ENCODE measurements at places on chromosomes 3 and 15. TPM values are rescaled to one million over a fixed set of nuclear protein-coding genes. Genes with fewer than 3 reads are reported as not detected.

DNA sequence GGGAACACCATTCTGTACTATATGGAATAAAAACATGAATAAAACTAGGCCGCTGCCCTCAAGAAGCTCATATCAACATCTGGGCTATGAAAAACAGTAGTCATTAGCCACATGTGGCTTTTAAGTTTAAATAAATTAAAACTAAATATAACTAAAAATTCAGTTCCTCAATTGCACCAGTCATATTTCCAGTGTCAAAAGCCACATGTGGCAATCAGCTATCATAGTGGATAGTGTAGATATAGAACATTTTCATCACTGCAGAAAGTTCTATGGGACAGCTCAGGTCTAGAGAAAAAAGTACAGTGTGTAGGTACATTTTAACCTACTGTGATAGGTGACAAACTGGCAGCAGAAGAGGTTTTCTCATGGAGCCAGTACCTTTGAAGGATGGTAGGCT lies 261.4 kb downstream of the FOXP1 start:
- H3K27me3 ChIP-seq = no peaks in the 10 kb centered on the region
- peaks cover 9% of the 10 kb centered on the region for H3K36me3 ChIP-seq
- peaks cover 20% of the 10 kb centered on the region for H3K4me1 ChIP-seq
- H3K4me3 ChIP-seq = no peak overlapping the region
- no peak for DNase-seq

CHL1 gene
- not detected for total RNA-seq

DNA sequence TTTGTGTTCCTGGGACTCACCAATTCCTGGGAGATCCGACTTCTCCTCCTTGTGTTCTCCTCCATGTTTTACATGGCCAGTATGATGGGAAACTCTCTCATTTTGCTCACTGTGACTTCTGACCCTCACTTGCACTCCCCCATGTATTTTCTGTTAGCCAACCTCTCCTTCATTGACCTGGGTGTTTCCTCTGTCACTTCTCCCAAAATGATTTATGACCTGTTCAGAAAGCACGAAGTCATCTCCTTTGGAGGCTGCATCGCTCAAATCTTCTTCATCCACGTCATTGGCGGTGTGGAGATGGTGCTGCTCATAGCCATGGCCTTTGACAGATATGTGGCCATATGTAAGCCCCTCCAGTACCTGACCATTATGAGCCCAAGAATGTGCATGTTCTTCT lies 16.8 kb downstream of the OR4F15 start:
- H3K4me1 ChIP-seq = no peaks in the 10 kb centered on the region
- no peaks in the 10 kb centered on the region for H3K36me3 ChIP-seq

DNA sequence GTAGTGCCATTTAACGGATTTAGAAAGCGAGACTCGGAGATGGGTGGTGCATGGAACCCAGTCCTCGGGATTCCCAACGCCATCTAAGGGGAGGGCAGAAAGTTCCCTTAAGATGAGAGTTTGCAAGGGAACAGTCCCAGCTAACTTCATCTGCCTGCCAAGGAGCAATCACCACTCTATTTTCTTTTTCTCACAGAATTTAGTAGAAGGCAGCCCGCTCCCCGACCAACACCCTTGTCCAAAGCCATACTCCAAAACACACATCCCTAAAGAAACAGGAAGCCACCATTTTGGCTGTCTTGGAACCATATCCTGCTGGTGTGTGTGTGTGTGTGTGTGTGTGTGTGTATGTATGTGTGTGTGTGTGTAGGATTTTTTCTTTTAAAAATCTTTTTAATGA lies 7.1 kb upstream of the FGD5 start:
- H3K4me1 ChIP-seq = peaks cover 5% of the 10 kb centered on the region
- H3K27me3 ChIP-seq = peaks cover 45% of the 10 kb centered on the region
- no peak overlapping the region for H3K27ac ChIP-seq
- no peak overlapping the region for H3K4me3 ChIP-seq
- DNase-seq = no peak
- H3K36me3 ChIP-seq = no peaks in the 10 kb centered on the region

DNA sequence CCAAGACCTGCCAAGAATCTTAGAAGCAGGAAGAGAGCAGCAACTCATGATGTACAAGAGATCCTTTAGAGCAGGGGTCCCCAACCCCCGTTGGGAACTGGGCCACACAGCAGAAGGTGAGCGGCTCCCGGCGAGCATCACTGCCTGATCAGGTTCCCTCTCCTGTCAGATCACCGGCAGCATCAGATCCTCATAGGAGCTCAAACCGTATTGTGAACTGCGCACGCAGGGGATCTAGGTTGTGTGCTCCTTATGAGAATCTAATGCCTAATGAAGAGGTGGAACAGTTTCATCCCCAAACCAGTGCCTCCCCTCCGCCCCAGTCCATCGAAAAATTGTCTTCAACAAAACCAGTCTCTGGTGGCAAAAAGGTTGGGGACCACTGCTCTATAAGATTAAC lies 13.8 kb downstream of the SLC41A3 start:
- no peak overlapping the region for H3K27ac ChIP-seq
- H3K4me3 ChIP-seq = no peak overlapping the region
- peaks cover 11% of the 10 kb centered on the region for H3K36me3 ChIP-seq
- DNase-seq = no peak
- no peaks in the 10 kb centered on the region for H3K4me1 ChIP-seq
- H3K27me3 ChIP-seq = no peaks in the 10 kb centered on the region
